ENCODE measurements at places on chromosomes 13 and 19.

- DNase-seq: no peak
Observed at GRCh38 chr13:64029343-64030093, 2613.9 kb upstream of the PCDH20 start.

- no peak for DNase-seq
Observed at GRCh38 chr19:55147545-55148251, 1.3 kb downstream of the TNNT1 start.

DNA sequence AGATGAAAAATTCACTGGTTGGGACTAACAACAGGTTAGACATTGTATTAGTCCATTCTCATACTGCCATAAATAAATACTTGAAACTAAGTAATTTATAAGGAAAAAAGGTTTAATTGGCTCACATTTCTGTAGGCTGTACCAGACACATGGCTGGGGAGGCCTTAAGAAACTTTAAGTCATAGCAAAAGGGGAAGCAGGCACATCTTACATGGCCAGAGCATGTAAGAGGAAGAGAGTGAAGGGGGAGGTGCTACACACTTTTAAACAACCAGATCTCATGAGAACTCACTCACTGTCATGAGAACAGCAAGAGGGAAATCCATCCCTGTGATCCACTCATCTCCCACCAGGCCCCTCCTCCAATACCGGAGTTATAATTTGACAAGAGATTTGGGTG, 125.9 kb downstream of the SUCLA2 start:
- no peak for DNase-seq

DNA sequence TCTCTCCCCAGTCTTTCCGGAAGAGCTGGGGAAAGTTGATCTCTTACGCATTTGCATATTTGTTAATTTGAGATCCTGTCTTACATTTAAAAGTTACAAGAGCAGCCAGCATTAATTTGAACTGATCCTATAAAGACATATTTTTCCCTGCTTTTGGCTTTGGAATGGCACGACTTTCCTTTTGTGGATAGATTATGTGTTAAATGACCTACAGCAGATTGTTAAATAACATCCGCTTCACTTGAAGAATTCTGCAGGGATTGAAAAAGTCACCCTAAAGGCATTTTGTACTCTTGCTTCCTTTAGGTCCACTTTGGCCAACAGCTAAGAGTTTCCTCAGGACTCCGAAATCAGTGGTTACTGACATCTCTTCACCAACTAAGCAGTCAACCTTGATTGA, 334.0 kb downstream of the TBC1D4 start:
- DNase-seq: no peak

DNA sequence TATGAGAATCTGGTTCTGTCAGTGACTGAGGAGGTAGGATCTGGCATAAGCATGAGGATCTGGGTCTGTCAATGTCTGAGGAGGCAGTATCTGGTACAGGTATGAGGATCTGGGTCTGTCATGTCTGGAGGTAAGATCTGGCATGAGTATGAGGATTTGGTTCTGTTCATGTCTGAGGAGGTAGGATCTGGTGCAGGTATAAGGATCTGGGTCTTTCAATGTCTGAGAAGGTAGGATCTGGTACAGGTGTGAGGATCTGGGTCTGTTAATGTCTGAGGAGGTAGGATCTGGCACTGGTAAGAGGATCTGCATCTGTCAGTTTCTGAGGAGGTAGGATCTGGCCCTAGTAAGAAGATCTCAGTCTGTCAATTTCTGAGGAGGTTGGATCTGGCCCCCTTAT, 12.4 kb upstream of the PDCD2L start:
- DNase-seq: no peak

DNA sequence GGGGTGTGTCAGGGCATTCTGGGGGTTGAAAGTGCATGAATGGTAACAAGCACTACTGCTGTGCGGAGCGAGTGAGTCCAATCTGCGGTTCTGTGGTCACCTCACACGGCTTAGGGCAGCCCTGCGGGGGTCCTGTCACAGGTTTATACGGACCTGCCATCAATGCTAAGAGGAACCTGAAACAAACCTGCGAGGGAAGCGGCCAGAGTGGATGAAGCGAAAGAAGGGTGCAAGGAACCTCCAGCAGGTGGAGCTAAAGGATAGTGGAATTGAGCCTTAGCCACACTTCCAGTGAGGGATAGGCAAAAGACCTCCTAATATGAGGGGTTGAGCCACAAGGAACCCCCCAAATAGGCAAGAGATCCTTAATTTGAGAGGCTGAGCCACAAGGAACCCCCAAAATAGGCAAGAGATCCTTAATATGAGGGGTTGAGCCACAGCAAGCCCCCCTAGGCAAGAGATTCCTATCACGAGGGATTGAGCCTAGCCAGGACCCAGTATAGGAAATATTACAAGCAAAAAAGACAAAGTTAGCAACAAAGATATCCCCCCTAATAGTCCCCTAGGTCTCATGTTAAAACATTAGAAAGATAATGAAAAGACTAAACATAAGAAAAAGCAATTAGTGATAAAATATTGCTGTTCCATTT, 6.3 kb upstream of the ZNF69 start:
- peak; percentile 63 for DNase-seq

- DNase-seq: no peak
Observed at GRCh38 chr13:104996022-104996421, 1539.4 kb downstream of the EFNB2 start.

DNA sequence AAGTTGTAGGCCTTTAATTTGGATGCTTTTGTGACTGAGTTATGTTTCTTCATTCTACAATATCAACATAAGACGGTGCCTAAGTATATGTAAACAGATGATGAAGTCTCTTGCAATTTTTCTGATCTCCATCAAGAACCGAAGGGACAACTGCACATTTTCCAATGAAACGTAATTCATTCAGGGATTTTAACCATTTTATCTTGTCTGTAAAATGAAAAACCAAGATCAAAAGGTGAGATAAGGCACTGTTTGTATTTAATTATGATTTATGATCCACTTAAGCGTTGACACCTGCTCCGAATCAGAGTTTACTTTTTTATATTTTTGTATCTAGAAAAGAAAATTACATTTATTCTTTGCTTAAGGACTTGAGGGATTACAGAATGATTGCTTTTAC, 556.8 kb upstream of the ARGLU1 start:
- no peak for DNase-seq

GRCh38 chr19:43563816-43564457, 11.4 kb downstream of the XRCC1 start:
- no peak for DNase-seq

DNA sequence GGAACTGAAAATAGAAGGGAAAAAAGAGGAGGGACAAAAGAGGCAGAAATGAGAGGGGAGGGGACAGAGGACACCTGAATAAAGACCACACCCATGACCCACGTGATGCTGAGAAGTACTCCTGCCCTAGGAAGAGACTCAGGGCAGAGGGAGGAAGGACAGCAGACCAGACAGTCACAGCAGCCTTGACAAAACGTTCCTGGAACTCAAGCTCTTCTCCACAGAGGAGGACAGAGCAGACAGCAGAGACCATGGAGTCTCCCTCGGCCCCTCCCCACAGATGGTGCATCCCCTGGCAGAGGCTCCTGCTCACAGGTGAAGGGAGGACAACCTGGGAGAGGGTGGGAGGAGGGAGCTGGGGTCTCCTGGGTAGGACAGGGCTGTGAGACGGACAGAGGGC, at the start of gene CEACAM5:
TSS of gene CEACAM5 (plus strand) at position 146 of the 400 bp plus-strand sequence. CDS start at position 252, 106 bp downstream.
- no peak for DNase-seq

- no peak for DNase-seq
Observed at GRCh38 chr13:38365661-38366060, 16.0 kb downstream of the UFM1 start.

DNA sequence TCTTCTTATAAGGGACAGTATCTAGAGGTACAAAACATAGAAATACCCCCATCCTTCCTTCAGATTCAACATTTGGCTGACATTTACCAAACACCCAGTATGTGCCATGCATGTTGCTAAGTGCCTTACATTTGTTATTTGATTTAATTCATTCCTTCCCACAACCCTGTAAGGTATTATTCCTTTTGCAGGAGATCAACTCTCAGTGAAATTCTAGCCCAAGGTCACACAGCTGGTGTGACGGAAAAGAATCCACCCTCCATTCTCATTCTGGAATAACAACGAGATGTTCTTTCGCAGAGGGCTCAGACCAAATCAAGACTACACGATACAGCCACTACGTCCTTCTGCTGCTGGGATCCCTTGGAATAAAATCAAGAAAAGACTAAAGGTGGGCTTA, 67.8 kb downstream of the C13orf42 start:
- DNase-seq: no peak

DNA sequence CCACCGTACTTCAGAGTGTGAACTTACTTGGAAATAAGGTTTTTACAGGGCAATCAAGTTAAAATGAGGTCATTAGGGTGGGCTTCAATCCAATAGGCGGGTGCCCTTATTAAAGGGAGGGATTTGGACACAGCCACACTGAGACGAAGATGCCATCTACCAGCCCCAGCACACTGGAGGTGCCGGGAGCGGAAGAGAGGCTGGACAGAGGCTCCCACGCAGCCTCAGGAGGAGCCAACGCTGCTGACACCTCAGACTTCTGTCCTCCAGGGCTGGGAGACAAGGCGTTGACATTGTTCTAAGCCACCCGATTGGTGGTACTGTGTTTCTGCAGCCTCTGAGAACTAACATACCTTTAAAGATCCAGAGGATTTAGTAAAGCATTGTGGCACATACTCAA, 12.6 kb upstream of the RAB20 start:
- DNase-seq: no peak

DNA sequence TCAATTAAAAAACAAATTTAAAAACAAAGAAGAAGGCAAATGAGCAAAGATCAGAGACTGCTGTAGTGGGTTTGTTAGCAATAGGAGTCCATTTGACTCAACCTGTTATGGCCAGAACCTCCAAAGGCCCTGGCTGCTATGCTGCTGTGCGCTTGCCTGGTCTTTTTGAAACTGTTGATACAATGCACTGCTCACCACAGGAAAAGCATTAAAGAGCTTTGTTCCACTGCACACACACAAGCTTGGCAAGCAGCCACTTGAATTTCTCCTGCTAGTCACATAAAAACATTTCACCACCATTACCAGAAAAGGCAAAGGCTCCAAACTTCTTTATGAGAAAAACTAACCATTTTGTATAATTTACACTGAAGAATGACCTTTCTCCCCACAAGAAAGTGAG, 132.2 kb downstream of the FREM2 start:
- no peak for DNase-seq

DNA sequence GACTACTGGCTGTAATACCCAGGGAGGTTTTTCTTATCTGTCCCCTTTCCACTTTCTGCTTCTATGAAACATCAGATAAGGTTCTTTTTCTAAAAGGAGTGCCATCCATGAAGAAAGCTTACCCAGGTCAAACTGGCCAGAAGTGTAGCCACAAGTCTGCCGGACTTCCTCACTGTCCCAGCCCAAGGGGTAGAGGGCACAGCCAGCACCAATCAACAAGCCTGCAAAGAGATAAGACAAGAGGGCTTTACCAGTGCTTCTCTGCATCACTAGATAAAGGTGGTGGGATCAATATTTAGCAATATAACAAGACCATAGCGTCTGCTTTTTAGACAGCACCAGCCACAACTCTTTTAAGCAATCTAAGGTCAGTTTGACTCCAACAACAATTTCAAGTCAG, 224.7 kb downstream of the LHFPL6 start:
- no peak for DNase-seq

DNA sequence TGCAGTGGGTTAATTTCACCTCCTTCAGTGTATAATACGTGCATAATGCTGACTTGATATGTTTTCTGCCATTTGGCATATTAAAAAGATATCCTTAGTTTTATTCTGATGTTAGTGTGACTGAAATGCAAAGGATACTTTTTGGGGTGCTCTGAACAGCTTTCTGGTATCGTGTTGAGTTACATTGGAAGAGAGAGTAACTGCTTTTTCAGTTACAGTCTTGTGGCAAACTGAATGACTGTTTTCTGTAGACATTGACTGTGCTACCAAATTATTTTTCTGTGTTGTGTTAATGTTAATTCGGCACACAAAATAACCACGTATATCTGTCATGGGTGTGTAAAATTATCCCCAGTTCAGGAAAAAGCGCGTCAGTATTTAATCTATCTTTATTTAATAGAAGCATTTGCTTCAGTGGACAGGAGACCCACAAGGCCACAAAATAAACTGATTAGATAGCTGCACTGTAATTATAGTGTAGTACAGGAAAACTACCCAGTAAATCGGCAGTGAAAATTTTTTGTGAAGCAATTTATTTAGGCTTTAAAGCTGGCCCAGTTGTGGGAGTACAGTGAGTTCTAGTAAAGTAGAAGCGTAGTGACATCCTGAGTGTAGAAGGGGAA, 2.5 kb downstream of the URI1 start:
- DNase-seq: no peak

DNA sequence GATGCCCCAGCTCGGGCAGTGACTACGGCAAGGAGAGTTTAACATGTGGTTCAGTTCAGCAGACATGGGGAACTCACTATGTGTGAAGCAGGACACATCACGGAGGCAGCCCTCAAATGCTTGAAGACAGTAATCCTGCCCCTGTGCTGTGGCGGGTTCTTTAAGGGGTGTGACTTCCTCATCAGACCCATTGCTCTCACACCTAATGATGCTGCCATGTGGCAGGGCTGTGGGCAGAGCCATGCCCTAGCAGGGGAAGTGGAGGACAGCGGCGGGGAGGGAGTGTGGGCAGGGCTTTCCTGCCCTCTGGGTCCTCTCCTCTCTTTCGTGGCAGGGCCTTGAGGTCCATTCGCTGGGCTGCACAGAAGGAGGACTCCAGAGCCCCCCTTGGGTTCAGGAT, 131.1 kb upstream of the GJB6 start:
- DNase-seq: no peak

GRCh38 chr19:30376272-30376671, 4.1 kb downstream of the ZNF536 start:
- no peak for DNase-seq

GRCh38 chr13:66180836-66181235, 1049.3 kb downstream of the PCDH9 start:
- DNase-seq: no peak

DNA sequence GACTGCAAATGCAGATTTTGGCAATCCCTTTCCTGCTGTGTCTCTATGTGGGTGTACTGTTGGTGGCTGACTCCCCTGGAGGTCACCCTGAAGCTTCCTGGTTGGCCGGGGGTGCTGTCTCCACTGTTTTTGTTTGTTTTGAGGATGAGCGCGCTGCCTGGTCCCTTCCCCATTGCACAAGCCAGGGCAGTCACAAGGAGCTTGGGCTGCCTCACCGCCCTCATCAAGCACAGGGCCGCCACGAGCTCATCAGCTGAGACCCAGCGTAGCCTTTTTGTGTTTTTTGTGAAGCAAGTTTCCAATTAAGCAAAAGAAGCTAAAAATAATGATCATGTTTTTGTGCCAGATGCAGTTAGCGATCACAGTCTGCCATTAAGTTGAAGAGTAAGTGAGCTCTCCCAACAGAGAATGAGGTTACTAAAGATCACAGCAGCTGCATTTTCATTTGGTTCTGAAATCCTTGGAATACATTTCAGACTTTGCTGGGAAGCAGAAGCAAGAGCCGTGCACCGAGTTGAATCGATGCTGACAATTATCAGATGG, 57.8 kb downstream of the GGACT start:
- DNase-seq: no peak

All from stimulated activated naive CD8-positive, alpha-beta T cell treated with anti-CD3 and anti-CD28 coated beads, Interleukin-15, amount 100 ng/mL, for 72 hours (primary cell).